ENCODE measurements at places on chromosomes 5 and 9.
A peak's percentile ranks its signal among the peaks of the same experiment; 100 is the strongest.

GRCh38 chr5:148909766-148910165, 83.4 kb downstream of the ADRB2 start:
- DNase-seq: peak; percentile 41

- DNase-seq: no peak
These were observed 355.7 kb upstream of the ADAMTSL1 start for GRCh38 chr9:18118268-18118667.

- DNase-seq: no peak
These were observed 14.4 kb upstream of the PAIP1 start for GRCh38 chr5:43571237-43571636.

DNA sequence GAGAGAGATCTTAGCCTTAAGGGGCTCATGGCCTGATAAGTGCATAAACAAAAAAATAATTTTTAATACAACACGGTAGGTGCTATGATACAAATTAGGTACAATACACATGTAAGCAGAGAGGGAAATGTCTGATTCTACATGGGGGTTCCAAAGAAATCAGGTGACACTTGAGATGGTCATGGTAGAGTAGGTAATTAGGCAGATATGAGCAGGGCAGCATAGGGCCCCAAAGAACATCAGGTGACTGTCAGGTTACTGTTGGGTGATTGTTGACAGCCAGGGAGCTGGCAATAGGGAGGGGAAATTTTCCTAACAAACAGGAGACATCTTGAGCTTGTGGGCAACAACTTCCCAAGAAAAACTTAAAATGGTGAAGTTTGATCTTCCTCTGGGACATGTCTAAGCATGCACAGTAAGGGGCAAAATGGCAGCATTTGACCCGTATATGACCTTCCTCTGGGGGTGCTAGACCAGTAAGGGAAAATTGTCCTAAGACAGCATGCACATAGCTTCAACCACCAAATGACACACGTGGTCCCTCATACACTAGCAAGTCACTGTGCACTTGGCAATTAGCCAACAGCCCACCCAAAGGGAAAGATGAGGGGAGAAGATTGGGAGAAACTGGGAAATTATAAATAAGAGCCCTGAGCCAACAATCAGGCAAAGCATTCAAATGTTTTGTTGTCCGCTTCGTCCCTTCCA, 37.3 kb upstream of the TENT4A start:
- no peak for DNase-seq

GRCh38 chr5:177599731-177600507, at the start of gene B4GALT7:
Gene B4GALT7, plus strand, starts transcription at chr5:177600132. Its CDS starts 79 bp downstream, at chr5:177600211.
- peak; percentile 84 for DNase-seq

- DNase-seq: no peak
These were observed 594.2 kb upstream of the SGCD start for GRCh38 chr5:155732587-155733376.

DNA sequence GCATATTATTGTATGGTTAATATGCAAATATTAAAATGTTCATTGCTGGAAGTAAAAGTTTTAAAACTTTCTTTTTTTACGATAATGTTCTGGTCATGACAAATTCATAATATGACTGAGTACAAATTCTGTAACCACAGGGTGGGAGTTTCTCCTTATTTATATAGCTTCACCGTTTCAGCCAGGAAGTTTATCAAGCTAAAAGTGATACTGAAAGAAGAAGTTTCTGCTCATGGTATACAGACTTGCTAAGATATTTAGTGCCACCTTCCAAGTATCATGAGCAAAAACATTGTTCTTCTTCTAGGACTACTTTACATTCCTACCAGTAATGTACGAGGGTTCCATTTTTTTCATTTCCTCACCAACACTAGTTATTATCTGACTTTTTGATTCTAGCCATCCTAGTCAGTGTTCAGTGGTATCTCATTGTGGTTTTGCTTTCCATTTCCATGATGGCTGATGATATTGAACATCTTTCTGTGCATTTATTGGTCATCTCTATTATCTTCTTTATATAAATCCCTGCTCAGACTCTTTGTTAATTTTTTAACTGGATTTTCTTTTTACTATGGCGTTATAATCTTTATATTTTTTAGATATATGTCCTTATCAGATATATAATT, 94.2 kb upstream of the PRRC1 start:
- DNase-seq: no peak

DNA sequence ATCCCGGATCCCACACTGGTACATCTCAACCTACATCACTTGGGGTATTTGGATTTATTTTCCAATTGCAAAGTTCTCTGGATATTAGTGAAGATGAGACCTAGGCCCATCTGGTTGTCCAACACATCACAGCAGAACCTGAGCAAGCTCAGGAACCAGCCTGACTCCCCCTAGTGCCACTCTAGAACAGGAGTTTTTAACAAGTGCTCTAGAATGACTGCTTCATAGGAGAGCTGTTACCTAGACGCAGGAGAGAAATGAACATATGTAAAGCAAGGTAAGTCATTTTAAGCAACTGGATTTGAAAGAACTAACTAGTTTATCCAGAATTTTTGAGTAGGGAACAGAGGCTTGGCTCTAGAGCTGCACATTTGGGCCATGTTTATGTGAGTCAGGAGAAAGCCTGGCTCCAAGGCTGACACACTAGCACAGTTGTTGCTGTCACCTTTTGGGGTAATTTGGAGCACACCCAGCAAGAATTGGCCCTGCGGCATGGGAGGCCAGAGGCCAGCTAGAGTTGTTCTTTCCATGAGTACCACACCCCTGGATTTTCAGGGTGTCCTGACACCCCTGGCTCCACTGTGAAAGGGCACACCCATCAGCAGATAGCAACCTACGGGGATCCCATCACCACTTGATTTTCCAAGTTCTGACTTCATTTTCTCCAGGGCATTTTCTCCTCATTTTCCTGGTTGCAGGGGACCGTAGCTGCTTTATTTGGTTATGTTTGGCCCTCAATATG, 110.9 kb upstream of the LPAR1 start:
- DNase-seq: no peak

- no peak for DNase-seq
These were observed 56.5 kb upstream of the TESK1 start for GRCh38 chr9:35548571-35548970.

- DNase-seq: no peak
These were observed 286.7 kb upstream of the IL12B start for GRCh38 chr5:159616952-159617351.

DNA sequence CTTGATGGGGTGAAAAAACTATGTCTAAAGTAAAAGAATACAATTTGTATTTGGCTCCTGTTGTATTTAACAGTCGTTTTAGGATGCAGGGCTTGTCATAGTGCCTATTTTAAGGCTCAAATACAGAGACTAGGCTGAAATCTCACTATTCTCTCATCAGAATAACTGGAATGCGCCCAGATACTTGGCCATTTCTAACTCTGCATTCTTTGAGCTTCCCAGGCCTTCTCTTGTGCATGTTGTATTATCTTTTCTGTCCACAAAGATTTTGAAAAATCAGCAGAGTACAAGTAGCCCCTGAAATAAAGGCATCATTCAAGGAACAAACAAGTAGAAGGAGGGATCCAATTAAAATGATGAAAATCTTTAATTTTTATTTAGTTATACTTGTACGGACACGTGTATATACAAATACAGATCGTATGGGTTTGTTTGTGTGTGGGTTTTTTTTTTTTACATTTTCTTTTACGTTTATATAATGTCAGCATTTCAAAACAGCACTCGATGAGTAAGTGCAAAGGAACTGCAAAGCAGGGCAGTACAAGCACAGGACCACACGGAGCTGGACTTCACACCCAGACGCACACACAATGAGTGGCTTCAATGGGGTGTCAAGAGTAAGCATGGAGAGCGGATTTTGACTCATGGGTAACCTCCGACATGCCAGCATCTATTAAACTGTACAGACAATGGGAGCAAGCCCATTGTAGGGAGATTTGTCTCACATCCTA, 294.0 kb downstream of the EFNA5 start:
- DNase-seq: no peak

Measured in dermis blood vessel endothelial cell (primary cell).